Vagina (tissue), 2 donors: ENCODE measurements at places on chromosomes 7 and 10. TPM values are rescaled to one million over a fixed set of nuclear protein-coding genes. Genes with fewer than 3 reads are reported as not detected.
A peak's percentile ranks its signal among the peaks of the same experiment; 100 is the strongest.

GRCh38 chr10:61323726-61324125 lies 129.5 kb downstream of the TMEM26 start:
- DNase-seq = no peak

DNA sequence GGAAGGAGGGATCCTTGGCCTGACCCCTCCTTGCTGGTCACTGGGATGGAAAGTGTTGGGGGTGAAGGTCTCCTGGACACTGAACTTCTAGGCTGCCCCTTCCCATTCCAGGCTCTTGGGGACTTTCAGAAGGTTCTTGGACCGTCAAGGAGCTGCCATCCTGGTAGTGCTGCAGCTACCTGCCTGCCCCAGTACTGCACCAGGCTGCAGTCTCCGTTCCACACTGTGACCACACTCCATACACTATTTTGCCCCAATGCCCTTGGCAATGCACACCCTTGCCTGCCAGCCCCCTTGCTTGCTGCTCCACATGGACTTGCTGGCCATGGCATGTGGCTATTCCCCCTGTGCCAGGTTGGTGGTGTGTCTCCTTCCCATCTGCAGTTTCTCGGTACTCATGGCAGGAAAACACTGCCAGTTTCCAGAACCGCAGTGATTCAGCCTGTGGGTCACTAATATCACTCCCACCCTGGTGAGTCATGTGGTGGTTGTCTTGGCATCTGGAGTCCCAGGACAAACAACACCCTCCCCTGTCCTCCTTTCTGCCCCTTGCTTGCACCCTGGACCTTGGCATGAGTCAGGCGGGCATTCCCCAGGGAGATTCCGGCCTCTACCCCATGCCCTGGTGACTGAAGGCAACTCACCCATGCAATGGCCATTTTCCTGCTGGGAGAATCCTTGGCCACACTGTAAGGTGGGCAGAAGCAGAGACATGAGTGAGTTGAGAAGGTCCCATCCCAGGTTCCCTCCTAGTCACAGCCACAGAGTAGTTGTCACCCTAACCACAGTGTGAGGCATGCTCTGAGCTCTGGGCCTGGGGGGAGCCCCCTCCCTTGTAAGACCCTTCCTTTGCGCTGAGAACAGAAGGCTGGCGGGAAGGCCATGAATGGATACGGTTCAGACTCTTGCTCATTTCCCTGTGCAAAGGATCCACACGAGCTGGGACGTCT lies 32.8 kb downstream of the GOLGA7B start:
- no peak for DNase-seq

NUTM2B gene
- 0.25 TPM for total RNA-seq

- no peak for DNase-seq
Observed at GRCh38 chr10:85864173-85864549, 502.4 kb downstream of the GRID1 start.

DNA sequence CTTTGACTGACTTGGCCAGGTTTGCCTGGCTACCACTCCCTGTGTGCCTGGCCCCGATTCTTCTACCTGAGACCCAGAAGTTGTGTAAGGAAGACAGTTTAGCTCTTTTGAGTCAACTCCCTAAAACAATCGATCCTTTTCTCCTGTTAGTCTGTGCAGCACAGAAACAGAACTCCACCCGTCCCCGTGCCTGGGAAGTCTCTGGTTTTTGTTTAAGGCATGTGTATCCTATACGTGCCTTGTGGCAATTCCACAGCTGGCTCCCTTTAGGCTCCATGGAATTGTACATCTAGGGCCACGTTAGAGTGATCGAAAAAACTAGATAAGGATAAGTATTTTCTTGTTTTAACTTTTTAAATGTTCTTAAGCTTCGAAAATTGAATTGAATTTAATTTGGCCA lies 131.6 kb downstream of the BICC1 start:
- DNase-seq = no peak

GRCh38 chr7:123711832-123712293 lies 36.9 kb downstream of the WASL start:
- DNase-seq = no peak

GRCh38 chr10:122213766-122214165 lies 57.3 kb upstream of the BTBD16 start:
- DNase-seq = no peak

DNA sequence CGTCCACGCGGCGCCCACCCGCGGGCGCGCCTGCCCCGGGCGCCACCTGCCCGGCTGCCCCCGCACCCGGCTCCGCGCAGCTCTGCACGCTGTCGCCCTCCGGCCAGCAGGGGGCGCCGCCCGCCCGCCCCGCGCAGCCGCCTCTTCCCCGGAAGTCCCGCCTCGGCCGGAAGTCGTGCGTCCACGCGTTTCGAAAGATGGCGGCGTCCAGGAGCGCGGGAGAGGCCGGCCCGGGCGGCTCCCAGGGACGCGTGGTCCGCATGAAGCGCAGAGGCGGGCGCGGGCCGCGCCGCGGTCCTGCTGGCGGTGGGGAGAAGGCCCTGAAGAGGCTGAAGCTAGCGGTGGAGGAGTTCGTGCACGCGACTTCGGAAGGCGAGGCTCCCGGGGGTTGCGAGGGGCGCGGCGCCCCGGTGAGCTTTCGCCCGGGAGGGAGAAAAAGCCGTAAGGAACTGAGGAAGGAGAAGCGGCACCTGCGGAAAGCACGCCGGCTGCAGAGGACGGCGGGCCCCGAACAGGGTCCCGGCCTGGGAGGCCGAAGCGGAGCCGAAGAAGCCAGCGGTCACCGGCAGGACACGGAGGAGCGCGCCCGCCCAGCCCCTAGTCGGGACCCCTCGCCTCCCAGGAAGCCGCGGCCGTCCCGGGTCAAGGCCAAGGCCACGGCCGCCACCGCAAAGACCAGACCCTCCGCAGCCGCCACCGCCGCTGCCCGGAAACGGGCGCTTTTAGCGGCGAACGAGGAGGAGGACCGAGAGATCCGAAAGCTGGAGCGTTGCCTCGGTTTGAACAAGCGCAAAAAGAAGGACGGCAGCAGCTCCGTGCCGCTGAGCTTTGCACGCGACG lies at the start of gene NOM1:
NOM1 (plus strand) TSS at position 172 of the 840 bp plus-strand sequence; CDS start at position 198, 26 bp downstream.
- DNase-seq = no peak

DNA sequence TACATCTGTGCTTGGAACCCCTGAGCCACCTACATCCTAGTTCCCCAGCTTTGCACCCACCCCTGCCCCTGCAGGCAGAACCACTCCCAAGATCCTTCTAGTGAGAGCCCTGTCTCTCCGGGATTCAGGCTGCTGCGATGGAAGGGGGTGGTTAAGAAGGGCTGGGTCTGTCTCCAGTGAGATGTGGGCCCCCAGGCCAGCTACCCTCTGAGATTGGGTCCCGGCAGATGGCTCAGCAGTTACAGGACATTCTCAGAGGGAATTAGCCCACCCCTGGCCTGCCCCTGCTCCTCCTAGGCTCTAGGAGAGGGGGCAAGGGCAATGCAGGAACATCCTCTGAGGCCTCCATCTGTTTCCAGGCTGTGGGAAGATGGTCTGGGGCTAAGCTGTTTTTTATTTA lies 27.7 kb downstream of the SLC29A3 start:
- no peak for DNase-seq

- no peak for DNase-seq
Observed at GRCh38 chr7:46764100-46764936, 817.6 kb downstream of the TNS3 start.

DNA sequence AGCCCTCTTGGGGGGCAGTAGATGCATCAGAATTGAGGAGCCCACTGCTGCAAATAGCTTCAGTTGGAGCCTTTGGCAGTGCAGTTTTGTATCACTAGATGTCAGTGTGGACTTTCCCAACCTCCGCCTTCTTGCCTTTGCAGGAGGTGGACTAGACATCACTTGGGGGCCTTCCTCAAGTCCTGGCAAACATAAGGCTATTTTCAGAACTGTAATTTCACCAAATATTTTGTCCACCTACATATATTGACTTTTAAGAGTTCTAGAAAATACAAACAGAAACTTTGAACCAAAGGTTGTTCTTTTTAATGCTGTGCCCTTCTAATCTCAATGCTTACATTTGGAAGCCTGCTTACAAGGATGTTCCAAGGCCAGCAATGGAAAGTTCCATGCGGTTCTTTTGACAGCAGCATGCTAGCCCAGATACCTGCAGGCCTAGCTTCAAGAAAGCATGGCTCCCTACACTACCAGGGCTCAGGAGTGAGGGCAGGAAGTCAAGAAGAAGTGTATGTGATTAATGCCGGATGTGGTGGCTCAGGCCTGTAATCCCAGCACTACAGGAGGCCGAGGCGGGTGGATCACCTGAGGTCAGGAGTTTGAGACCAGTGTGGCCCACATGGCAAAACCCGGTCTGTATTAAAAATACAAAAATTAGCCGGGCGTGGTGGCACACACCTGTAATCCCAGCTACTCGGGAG lies 8.0 kb upstream of the ZNRF2 start:
- DNase-seq = no peak

DYDC1 gene
- not detected for total RNA-seq

FAM221A gene
- 4.7 TPM for total RNA-seq

DNA sequence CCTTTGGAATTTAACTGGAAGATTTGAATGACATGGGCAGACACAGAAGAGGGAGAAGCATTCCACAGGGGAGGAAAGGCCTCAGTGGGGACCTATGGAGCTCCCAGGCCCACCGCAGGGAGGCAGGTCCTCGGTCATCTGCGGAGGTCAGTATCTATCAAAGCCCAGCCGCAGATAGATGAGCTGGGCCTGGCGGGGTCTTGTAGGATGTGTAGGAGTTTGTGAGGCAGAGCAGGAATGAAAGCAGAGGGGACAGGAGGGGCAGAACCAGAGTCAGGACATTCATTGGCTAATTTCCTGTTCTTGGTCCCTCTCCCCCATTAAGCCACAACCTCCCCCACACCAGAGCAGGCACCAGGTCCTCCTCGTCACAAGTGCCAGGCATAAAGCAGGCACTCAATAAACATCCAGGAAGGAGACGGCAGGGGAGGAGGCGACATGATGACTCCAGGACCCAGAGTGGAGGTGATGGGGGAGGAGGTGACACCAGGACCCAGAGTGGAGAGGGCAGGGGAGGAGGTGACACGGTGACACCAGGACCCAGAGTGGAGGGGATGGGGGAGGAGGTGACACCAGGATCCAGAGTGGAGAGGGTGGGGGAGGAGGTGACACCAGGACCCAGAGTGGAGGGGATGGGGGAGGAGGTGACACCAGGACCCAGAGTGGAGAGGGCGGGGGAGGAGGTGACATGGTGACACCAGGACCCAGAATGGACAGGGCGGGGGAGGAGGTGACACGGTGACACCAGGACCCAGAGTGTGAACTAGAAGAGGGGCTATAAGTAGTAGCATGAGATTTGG lies 83.7 kb upstream of the PDGFA start:
- DNase-seq = no peak

C7orf57 gene
- total RNA-seq = not detected

PPP1R17 gene
- not detected for total RNA-seq

- no peak for DNase-seq
Observed at GRCh38 chr10:95526044-95526443, 35.1 kb downstream of the SORBS1 start.

DNA sequence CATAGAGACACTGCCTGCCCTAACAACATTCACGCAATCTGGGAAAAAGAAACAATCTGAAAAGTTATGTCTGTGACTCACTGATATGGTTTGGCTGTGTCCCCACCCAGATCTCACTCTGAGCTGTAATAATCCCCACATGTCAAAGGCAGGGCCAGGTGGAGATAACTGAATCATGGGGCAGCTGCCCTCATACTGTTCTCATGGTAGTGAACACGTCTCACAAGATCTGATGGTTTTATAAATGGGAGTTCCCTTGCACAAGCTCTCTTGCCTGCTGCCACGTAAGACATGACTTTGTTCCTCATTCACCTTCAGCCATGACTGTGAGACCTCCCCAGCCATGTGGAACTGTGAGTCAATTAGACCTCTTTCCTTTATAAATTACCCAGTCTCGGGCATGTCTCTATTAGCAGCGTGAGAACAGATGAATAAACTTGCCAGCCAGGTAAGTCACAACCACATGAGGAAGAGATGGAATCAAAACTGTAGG lies 341.5 kb upstream of the AOAH start:
- no peak for DNase-seq

TRDMT1 gene
- total RNA-seq = 6.1 TPM

GRCh38 chr10:44951576-44952226 lies 7.9 kb upstream of the RASSF4 start:
- peak; percentile 49 for DNase-seq

DNA sequence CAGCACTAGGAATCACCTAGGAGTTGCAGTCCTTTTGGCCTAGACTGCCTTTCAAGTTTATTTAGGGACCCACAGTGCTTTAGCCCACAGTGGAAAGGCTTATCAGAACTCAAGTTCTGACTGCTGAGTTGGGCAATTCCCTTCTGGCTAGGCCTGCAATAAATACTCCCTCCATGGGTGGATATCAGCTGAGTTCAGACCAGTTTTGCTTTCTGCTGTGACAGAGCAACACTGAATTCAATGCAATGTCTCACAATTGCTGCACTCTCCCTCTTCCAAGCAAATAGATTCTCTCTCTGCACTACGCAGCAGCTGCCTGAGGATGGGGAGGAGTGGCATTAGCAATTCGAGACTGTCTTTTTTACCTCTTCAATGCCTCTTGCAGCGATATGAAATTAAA lies 1153.3 kb downstream of the SORCS1 start:
- no peak for DNase-seq
